ENCODE measurements at places on chromosomes 6 and 20.

- DNase-seq, result no peak
Measured at GRCh38 chr6:109527989-109528388, 45.0 kb upstream of the ZBTB24 start.

- no peak for DNase-seq
Measured at GRCh38 chr6:119274197-119274595, 75.4 kb downstream of the MAN1A1 start.

- no peak for DNase-seq
Measured at GRCh38 chr20:60591172-60591799, 633.1 kb downstream of the CDH26 start.

DNA sequence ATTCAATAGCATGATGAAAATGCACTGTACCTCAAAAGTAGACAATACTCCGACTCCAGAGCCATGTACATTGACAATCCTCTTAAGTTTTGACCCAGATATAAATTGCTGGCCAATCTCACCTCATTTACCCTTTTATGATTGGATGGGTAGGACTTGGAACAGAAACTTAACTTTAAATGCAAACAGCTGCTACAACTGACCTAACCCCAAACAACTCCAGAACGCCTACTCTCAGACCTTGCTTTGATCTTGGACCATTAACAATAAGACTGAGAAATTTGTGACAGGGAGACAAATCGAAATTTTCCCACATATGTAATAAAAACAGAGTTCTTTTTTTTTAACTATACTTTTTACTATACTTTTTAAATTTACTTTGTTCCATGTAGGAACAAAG is 200.5 kb upstream of the MCHR2 start:
- DNase-seq, result no peak

- DNase-seq, result no peak
Measured at GRCh38 chr6:78916411-78916810, 49.1 kb downstream of the IRAK1BP1 start.

DNA sequence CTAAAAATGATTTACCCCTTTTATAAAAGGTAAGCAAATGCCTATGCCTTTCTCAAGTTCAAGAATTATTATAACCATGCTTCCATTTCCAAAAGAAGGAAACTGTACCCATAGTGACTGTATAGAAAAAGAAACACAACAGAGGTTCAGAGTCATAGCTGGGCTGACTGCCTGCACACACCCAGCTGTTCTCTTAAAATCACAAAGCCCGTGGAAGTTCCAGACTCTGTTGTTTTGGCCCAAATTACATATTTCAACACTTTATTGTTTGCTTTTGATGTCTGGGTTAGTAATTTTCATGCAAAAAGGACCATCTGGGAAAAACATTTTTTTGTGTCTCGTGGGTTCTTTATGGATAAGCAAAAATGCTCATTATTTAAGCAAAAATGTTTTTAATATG is 99.2 kb downstream of the LCA5 start:
- DNase-seq, result no peak

- DNase-seq, result no peak
Measured at GRCh38 chr20:17679941-17680835, 1.9 kb downstream of the RRBP1 start.

Data from type B pancreatic cell (in vitro differentiated cells).